ENCODE measurements at places on chromosomes 3 and 15.

- DNase-seq: no peak
Observed at GRCh38 chr3:81173514-81173913, 587.9 kb downstream of the GBE1 start.

DNA sequence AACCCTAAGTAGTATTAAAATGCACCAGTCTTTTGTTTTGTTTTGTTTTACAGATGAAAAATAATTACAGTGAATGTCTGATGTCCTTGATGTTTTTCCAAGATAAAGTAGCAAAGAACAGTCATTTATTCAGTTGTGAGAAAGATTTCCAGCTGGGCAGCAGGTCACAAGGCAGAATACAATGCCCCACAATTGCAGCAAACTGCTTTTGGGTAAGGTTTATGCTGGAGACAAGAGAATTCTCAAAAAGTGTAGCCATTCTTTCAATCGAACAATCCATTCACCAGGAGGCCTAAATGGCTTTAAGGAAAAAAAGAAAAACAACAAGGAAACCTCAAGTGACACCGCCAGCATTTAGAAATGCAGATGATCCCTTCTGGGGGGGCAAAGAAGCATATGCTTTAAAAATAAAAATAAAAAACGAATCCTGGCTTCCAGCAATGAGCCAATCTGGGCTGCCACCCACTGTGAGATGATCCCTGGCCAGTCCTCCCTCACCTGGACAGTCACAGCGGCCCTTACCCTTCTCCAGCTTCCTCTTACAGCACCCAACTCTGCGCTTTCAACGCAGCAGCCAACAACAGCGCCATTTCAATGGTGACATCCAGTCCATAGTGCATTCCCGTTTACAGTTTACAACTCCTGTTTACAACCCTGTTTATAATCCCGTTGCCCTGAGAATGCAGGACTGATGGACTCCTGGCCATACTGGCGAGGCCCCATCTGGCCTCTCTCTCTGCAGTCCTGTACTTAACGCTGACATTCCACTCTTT lies 25.7 kb upstream of the WNT5A start:
- DNase-seq: no peak

- no peak for DNase-seq
Observed at GRCh38 chr3:48038971-48039481, 22.8 kb upstream of the MAP4 start.

- no peak for DNase-seq
Observed at GRCh38 chr3:51044982-51045381, 340.1 kb upstream of the MANF start.

DNA sequence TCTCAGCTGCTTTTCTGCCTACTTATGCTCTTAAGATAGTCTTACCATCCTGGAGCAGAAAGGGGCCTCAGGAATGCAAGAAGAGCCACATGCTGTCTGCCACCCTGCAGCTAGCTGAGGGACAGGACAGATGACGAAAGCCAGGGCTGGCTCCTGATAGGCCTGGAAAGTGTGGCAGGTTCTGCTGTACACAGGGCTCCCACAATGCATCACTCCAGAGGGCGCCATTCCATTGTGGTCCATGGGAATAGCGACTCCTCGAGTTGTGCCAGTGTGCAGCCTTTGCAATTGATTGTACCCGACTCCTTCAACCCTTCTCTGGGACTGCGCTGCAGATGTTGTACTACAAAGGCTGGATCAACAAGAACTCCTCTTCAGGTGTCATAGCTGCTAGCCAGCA lies 11.2 kb downstream of the ACAN start:
- no peak for DNase-seq

- DNase-seq: no peak
Observed at GRCh38 chr3:35639254-35640186, at the start of gene ARPP21. Gene ARPP21, plus strand, starts transcription at chr3:35639525. Its CDS starts 42,227 bp downstream, at chr3:35681752.

DNA sequence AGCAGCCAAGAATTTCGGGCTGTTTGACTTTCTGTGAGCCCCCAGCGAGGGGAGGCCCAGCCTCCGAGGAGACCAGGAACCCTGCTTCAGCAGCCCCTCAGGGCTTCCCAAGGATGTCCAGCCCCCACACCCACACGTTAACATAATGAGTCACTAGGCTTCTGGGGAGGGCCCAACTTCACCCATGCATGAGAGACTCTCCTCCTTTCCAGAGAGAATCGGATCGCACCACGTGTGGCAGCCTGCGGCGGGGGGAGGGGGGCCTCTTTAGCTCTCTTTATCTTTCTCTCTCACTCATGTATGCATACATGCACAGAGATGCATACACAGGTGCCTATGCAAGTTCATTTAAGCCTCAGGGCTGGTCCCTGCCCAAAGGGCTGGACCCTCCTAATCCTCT lies 3.1 kb upstream of the AP2M1 start:
- no peak for DNase-seq

Measured in stimulated activated CD8-positive, alpha-beta memory T cell treated with anti-CD3 and anti-CD28 coated beads, Interleukin-7, amount 100 ng/mL, for 48 hours (primary cell).